ENCODE measurements at places on chromosomes 3 and 15.

DNA sequence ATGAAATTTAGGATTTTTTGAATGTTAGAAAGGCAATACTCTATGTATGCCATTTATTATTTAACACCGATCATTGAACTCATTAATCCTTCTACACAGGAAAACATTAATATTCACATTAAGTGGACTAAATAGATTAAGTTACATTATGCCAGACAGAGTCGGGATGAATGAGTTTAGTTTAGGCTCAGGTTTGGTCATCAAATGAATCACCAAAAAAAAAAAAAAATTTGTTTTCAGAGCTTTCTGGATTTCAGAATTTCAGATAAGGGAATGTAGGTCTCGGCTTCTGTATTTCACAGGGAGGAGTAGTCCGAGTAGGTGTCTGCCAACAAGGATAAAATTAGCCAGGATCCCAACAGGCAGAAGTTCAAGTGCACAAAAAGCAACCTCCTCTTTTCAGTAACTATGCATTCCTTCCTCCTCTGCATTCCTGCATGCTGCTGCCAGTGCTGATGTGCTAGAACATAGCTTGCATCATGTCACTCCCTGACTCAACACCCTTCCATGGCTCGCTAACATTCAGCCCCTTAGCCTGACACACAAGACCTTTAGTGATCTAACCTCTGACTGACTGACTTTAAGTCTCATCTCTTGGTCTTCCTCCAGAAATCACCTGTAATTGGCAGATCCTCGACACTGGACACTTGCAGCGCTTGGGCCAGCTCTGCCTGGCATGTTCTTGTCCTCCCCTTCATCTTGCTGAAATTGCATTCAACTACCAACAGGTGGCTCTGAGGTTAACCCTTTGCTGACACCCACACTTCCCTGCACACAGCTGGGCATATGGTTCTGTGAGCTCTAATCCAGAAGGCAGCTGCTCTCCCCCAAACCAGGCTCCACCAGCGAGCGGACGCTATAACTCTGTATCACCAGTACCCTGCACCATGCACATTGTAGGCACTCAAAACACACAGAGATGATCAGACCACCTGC is 145.4 kb upstream of the PROK2 start:
- DNase-seq, result peak; percentile 56

GRCh38 chr3:196141052-196141865 is 59.4 kb upstream of the TFRC start:
- no peak for DNase-seq

- DNase-seq, result no peak
These were observed 74.0 kb downstream of the TFRC start for GRCh38 chr3:196007744-196008335.

GRCh38 chr15:70246623-70247220 is 149.0 kb upstream of the TLE3 start:
- DNase-seq, result no peak

- DNase-seq, result no peak
These were observed 205.3 kb downstream of the CTNNB1 start for GRCh38 chr3:41404582-41404981.

DNA sequence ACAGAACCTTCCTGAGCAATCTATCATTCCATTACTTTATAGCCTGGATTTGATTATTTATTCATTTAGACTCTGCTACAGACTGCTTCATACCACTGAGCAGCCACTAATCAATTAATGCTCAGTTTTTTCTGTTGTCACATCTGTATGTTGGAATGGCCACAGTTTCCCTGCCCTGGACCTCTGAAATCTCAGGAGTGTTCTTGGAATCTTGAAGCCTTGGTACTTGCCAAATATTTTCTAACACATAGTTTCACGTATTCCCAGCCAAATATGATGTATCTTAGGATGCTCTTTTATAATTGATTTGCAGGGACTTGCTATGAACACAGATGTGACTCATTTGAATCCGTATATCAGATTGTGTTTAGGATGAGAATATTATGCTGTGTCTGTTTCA is 225.8 kb downstream of the TAFA4 start:
- DNase-seq, result no peak

DNA sequence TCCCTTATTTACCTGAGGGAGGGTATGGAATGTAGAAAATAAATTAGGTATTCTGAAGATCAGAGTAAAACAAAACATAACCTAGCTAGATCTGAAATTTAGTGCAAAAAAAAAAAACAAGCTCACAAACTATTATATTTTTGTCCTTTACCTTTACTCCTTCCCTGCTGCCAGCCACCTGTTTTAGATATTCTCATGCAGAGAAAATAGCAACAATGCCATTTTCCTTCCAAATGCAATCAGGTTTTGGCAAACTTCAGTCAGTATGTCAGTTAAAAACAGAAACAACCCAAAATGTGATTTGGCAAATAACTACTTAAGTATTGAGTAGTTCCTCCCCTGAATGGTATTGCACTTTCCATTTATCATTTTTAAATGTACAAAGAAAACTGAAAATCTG is 35.8 kb downstream of the PEAK1 start:
- DNase-seq, result no peak

DNA sequence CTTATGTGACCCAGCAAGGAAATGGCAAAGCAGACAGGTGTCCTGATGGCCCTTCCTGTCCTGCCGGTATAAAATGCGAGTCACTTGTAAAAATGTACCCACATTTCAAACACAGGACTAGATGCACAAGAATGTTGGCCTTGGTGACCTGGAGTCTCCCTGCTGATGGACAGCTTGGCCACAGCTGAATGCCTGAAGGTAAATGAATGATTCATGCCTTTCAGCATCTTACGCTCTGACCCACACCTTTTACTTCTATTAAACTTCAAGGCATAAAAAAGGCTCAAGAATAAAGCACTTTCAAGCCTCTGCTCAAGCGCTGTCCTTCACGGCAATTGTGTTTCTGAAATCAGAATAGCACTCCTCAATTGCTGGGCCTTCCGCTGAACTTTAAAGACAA is 228.0 kb upstream of the SLCO3A1 start:
- no peak for DNase-seq

All from head of caudate nucleus (tissue), 42 donors.